ENCODE measurements at places on chromosomes 5 and 9.

DNA sequence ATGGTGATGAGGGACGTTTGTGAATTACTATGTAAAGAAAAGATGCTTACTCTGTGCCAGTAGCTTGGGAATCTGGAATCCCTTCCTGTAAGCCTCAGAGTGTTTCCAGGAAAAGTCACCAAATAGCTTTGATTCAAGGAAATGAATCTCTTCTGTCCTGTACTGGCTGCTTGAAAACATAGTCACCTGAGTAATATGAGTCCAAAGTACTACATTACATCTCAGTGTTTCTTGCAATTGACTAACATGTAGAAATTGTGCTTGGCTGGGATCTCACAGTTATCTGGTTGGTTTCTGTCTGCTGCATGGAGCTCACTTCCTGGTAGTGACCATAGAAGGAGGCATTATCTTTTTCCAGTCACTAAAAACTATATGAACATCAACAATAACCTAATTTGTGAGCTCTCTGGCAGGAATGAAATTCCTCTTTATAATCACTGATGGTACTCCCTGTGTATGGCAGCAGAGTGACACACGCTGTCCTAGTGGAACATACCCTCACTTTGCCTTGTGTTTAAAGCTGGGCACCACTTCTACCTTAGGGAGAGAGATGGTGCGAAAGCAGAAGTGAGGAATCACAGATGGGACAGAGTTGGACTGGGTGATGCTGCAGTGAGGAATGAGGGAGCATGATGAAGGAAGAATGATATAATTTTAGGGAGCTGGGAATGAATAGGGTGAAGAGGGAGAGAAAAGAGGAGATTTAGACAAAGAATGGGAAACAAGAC, 568.5 kb downstream of the RAB3C start:
- no peak for DNase-seq

DNA sequence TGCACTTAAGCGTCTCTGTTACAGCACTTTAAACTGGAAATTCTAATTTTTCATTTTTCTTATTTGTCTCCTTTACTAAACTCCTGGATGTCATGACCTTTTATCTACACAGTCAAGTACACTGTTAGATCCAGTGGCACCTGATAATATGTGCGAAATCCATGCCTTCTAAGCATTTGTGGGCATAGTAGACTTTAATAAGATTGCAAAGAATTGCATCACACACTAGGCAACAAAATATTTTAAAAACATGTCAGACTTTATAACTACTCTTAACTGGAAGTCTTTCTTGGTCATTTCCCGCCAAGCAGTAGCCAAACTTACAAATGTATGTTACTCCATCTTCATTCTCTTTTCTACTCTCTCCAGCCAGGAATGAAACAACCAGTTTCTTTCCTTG, 5.0 kb upstream of the SPINK1 start:
- no peak for DNase-seq

DNA sequence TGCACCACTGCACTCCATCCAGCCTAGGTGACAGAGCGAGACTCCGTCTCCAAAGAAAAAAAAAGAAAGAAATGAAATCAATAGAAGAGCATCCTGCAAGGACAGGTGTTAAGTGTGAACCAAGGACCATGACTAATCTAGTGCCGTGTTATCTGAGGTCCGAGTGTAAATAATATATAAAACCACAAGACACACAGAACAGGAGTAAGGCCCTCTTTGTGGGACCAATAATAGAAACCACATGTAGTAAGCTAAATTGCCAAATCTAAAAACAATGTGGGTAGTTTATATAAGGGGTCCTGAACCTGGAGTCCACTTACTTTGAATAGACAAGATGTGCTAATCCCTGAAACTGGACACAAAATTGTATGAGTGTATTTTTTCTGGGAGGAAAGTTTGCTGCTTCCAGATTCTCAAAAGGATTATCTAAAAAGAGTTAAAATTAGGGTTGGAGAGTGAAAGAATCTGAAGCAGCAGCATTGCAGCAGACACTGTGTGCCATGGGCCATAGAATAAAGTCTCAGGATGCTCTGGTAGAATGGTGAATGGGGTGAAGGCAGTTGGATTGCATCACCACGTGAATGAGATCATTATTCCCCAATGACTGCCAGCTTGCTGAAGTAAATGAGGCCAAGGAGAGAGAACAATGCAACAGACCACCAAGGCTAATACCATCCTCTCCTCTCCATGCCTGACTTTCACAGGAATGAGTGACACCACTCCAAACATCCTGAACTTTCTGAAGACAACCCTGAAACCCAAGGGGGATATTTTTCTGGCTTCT, 222.7 kb downstream of the DCP2 start:
- no peak for DNase-seq

DNA sequence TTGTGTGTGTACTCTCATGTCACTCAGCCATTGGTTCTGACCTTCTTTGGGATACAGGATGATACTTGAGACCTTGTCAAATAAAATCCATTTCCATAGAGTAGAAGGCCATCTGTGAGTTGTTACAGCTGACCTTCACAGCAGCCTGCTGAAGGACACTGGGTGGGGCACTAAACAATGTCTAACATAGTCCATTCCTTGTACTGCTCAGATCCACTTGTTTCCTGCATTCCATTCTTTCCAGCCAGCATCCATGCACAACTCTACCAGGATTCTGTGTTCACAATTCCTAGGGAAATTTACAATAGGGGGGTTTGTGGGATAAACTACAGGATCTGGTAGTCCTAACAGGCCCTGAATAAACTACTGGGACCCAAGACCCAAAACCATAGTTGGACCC, 286.4 kb downstream of the RASEF start:
- DNase-seq: no peak
